Activated T-cell treated with anti-CD3 and anti-CD28 coated beads for 48 hours (primary cell): ENCODE measurements at places on chromosomes 7 and 10.

- no peak for DNase-seq
Observed at GRCh38 chr10:36336315-36336714, 694.2 kb upstream of the FZD8 start.

GRCh38 chr7:45087301-45088145 lies 1.2 kb downstream of the NACAD start:
- DNase-seq: no peak

GRCh38 chr7:40288827-40289226 lies 154.0 kb downstream of the SUGCT start:
- no peak for DNase-seq

- DNase-seq: no peak
Observed at GRCh38 chr10:19449860-19450259, 366.4 kb upstream of the PLXDC2 start.

DNA sequence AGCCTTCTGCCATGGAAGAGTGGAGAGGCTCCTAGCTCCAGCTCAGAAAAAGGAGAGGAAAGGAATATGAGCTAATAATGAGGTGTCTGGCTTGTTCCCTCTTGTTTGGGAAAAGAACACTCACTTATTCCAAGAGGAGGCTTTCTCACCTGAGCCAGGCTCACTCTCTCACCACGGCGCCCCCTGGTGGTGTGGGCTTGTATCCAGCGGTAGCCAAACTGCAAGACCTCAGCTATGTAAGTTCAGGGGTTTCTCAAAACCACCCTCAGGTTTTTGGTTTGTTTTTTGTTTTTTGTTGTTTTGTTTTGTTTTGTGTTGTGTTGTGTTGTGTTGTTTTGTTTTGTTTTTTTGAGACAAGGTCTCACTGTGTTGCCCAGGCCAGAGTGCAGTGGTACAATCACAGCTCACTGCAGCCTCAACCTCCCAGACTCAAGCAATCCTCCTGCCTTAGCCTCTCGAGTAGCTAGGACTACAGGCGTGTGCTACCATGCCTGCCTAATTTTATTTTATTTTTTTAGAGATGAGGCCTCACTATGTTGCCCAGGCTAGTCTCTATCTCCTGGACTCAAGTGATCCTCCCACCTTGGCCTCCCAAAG lies 124.0 kb downstream of the TMEM130 start:
- DNase-seq: peak; percentile 63

DNA sequence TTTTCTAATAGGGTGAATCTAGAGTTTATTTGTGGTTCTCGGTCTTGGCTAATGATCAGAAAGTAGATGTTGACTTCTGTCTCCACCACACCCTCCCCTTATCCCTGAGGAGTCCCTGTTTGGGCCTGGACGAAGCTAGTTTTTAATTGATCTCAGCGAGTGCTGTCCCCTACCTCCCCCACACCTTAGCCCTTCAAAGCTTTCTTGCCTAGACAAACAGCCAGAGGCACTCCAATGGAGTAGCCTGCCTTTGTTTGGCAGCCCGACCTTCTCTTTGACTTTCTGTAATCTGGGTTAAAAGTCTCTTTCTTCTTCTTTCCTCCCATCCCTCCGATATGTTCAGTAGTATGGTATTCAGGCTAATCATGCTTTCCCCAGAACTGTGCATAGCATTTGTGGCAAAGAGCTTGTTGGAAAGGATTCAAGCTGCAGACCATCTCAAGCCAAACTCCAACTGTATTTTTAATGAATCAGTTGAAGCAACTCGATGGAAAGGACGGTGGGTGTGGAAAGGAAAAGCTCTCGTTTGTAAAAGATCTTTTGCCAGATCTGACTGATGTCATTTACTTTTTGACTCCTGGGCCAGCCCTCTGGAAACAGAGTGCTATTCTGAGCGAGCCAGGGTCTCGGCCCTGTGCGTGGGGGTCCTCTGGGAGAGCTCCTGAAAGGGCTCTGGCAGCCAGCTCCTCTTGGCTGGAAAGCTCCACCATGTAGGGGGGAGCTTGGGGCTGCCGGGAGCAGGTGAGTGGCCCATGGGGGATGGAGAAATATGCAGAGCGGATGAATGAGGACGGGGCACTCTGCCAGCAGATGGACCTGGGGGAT lies 4.5 kb downstream of the FAM180A start:
- DNase-seq: no peak

- no peak for DNase-seq
Observed at GRCh38 chr7:1123715-1124114, 35.8 kb downstream of the GPER1 start.

DNA sequence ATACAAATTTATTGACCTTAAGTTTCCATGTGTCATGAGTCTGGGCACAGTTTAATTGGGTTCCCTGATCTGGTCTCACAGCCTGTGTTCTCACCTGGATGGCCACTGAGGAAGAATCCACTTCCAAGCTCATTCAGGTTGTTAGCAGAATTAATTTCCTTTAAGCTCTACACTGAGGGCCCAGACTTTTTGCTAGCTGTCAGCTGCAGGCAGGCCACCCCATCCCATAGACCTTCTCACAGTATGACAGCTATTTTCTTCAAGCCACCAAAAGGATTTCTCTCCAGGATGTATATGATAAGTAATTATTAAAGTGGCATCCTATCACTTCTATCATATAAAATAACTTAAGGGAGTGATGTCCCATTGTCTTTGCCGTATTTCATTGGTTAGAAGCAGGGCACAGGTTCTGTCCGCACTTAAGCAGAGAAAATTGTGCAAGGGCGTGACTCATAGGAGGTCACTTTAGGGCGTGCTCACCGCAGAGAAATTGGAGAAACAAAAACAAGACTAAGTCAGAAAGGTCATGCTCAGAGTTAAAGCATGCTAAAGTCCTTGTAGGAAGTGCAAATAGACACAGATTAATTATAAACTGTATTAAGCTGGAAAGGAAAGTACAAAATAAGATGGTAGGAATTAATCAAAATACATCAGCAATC lies 109.9 kb downstream of the AHR start:
- no peak for DNase-seq

- DNase-seq: no peak
Observed at GRCh38 chr10:3882855-3883254, 97.8 kb upstream of the KLF6 start.

GRCh38 chr10:22834471-22834870 lies 93.4 kb upstream of the ARMC3 start:
- no peak for DNase-seq

GRCh38 chr7:69967689-69968450 lies 369.6 kb downstream of the AUTS2 start:
- DNase-seq: no peak

GRCh38 chr10:103958996-103959395 lies 7.9 kb upstream of the SLK start:
- no peak for DNase-seq

GRCh38 chr10:77877441-77878344 lies 48.9 kb downstream of the DLG5 start:
- no peak for DNase-seq

GRCh38 chr7:39950473-39951225 lies 593 bp downstream of the CDK13 start:
- peak; percentile 29 for DNase-seq

GRCh38 chr10:62627983-62628382 lies 176.5 kb upstream of the ADO start:
- DNase-seq: no peak

- DNase-seq: no peak
Observed at GRCh38 chr7:117479225-117480054, at the start of gene CFTR. TSS of gene CFTR (plus strand) at chr7:117480025. CDS start at chr7:117480095, 70 bp downstream.

GRCh38 chr10:24465891-24466818 lies 257.2 kb downstream of the KIAA1217 start:
- peak; percentile 39 for DNase-seq

DNA sequence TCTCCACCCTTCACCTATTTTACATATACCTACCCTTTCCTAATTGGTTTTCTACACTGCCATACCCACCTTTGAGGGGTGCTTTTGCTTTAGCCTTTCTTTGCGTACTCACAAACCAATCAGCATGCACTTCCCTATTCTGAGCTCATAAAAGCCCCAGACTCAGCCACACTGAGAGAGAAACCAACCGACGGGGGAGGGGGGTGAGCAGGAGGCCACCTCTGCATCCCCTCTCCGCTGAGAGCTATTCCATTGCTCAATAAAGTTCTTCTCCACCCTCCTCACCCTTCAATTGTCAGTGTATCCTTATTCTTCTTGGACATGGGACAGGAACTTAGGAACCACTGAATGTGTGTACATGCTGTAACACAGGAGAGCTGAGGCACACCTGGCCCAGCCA lies 9.0 kb upstream of the FKBP9 start:
- no peak for DNase-seq

DNA sequence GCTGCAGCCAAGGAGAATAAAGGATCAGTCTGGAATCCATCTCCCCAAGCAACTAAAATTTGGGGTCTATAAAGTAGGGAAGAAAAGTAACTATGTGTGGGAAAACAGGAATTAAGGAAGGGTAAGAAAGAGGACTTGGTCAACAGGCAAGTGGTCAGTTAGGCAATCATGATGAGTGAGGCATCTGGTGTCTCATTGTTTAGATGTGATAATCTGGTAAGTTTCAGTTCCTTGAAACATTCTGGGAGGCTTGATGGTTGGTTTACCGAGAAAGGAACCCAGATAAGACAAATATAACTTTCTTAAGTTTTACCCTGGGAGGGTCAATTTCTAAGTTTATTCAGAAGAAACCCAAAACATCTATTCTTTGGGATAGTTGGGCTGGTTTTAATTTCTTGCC lies 22.3 kb downstream of the HYAL4 start:
- no peak for DNase-seq

DNA sequence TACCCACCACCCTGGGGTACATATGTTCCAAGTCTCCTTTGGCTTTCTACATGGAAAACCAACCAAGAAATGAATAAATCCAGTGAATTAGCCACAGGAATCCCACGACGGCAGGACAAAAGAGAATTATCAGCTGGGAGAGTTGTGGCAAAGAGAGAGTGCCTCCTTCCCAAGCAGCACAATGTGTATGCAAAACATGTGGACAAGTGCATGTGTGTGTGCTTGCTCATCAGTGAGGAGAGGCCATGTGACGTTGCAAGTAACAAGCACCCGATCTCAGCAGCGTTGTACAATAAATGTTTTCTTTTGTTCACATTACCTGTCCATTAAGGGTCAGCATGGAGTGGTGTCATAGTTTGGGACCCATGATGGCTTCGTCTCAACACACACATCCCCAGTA lies 50.0 kb upstream of the EMX2 start:
- no peak for DNase-seq

- no peak for DNase-seq
Observed at GRCh38 chr7:64590971-64591370, 28.1 kb upstream of the ZNF680 start.

- no peak for DNase-seq
Observed at GRCh38 chr10:64316416-64316815, 795.2 kb downstream of the REEP3 start.

DNA sequence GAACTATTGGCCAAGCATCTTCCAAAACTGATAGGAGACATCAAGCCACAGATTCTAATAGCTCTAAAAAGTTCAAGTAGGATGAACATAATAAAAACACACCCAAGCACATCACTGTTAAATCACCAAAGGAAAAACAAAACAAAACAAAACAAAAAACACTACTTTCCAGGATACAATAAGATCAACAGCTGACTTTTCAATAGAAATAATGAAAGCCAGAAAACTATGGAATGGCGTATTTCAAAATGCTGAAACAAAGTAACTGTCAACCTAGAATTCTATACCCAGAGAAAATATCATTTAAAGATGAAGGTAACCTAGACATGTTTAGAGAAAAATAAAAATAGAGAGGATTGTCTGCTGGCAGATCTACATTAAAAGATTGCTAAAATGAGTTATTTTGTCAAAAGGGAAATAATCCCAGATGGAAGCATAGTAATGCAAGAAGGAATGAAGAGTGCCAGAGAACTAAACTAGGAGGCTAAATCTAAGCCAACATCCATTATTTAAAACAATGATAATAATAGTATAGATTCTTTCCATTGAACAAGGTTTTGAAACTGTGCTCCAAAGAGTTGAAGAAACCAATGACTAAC lies 13.9 kb downstream of the TUBAL3 start:
- DNase-seq: no peak

- no peak for DNase-seq
Observed at GRCh38 chr7:155795401-155795800, 16.9 kb downstream of the SHH start.

- DNase-seq: peak; percentile 37
Observed at GRCh38 chr10:7193369-7193768, 217.5 kb downstream of the SFMBT2 start.

- no peak for DNase-seq
Observed at GRCh38 chr7:17095931-17096330, 202.5 kb upstream of the AHR start.

DNA sequence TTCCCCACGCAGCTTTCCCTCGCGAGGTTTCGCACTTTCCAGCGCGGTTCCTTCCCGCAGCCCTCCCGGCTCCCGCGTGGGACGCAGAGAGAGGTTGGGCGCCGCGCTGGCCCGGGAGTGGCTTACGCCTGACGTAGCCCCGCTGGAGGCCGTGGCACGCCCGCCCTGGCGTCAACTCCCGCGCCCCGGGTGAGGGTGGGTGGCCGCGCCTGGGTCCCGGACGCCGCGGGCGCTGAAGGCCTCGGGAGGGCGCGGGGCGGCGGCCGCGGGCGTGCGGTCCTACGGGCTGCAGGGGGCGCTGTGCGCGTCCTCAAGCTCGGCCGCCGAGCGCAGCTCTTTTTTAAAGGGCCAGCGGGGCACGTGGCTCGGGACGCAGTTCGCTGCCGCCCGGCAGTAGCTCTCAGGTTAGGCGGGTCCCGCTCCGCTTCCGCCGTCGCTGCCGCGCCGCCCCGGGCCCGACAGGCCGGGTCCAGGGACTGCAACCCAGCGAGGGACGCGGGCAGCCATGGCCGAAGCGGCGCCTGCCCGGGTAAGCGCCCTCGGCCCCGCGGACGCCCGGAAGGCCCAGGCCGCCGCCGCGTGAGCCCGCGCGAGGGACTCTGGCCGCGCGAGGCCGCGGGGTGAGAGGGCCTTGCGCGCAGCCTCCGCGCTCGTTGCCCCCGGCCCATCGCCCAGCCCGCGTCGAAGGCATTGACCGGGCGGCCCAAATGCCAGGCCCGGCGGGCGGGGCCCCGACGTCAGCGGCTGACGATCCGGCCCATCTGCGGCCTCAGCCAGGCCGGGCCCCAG lies at the start of gene ZNF783:
ZNF783 (plus strand) TSS at position 368 of the 789 bp plus-strand sequence; CDS start at position 506, 138 bp downstream.
- peak; percentile 86 for DNase-seq

- no peak for DNase-seq
Observed at GRCh38 chr10:29063806-29064644, 224.8 kb upstream of the LYZL1 start.

DNA sequence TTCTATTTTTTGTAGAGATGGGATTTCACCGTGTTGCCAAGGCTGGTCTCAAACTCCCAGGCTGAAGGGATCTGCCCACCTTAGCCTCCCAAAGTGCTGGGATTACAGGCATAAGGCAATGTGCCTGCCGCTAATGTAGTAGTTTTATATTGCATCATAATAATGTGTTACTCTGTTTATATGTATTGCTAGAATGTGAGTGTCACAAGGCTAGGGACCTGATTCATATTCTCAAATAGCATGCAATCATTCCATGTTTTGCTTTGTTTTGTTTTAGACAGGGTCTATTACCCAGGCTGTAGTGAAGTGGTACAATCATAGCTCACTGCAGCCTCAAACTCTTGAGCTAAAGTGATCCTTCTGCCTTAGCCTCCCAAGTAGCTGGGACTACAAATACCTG lies 13.5 kb downstream of the CCL26 start:
- no peak for DNase-seq

GRCh38 chr7:18570890-18571478 lies 75.4 kb downstream of the HDAC9 start:
- DNase-seq: no peak
